ENCODE measurements at places on chromosomes 11 and 22. TPM values are rescaled to one million over a fixed set of nuclear protein-coding genes. Genes with fewer than 3 reads are reported as not detected.

The NXPE1 gene
- not detected for polyA plus RNA-seq

The OOSP2 gene
- not detected for polyA plus RNA-seq

The OMP gene
- polyA plus RNA-seq: 0.37 TPM

The TNNT3 gene
- polyA plus RNA-seq: 3.0 TPM

The SCGB2A2 gene
- not detected for polyA plus RNA-seq

- peaks cover 26% of the 10 kb centered on the region for H3K4me1 ChIP-seq
- peak overlapping the region; percentile 63 for H3K27ac ChIP-seq
- peak overlapping the region; percentile 62 for H3K4me3 ChIP-seq
- H3K36me3 ChIP-seq: peaks cover 22% of the 10 kb centered on the region
- H3K27me3 ChIP-seq: no peaks in the 10 kb centered on the region
Observed at GRCh38 chr11:64251753-64252002, 348 bp downstream of the PLCB3 start.

GRCh38 chr11:28999620-29000019, 891.4 kb downstream of the METTL15 start:
- H3K27ac ChIP-seq: no peak overlapping the region
- no peak overlapping the region for H3K4me3 ChIP-seq
- no peaks in the 10 kb centered on the region for H3K4me1 ChIP-seq
- no peaks in the 10 kb centered on the region for H3K27me3 ChIP-seq

- H3K27me3 ChIP-seq: no peaks in the 10 kb centered on the region
- no peak for DNase-seq
- no peak overlapping the region for H3K4me3 ChIP-seq
- no peaks in the 10 kb centered on the region for H3K4me1 ChIP-seq
- H3K27ac ChIP-seq: no peak overlapping the region
Observed at GRCh38 chr22:23478175-23478574, 101.9 kb downstream of the IGLL1 start.

GRCh38 chr11:104028476-104029263, 7.8 kb upstream of the DDI1 start:
- no peak for DNase-seq
- H3K27me3 ChIP-seq: no peaks in the 10 kb centered on the region
- H3K4me3 ChIP-seq: no peak overlapping the region
- no peaks in the 10 kb centered on the region for H3K4me1 ChIP-seq
- H3K36me3 ChIP-seq: no peaks in the 10 kb centered on the region

- H3K27ac ChIP-seq: no peak overlapping the region
- no peaks in the 10 kb centered on the region for H3K27me3 ChIP-seq
- no peak for DNase-seq
- peaks cover 27% of the 10 kb centered on the region for H3K4me1 ChIP-seq
Observed at GRCh38 chr11:12808519-12808918, 134.3 kb downstream of the TEAD1 start.

DNA sequence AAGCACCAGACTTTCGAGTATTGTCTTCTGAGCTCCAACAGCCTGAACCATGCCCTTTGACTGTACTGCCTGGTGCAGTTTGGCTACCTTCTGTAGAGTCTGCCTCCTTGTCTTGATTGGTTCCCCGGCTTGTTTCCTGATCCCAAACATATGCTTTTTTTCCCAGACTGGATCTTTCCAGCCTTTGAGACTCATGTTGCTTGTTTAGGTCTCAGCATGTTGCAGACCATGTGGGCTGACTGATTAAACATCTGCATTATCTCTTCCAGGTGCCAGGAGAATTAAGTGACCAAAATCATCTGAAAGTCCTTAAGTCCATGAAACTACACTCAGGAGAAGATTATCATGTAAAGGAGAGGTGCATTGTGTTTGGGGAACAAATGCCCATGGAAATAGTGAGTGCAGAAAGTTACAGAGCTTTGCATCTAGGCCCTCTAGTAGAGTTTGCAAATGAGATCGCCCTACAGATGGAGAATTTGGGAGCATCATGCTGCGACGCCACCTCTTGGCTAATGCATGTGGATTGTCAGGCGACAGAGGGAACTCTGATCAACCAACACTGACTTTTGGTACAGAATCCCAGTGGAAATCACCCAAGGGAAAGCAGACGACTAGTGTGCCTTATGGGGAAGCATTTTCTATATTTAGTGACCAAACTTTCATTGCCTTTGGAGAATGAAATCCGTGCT, 188.8 kb downstream of the BLID start:
- no peaks in the 10 kb centered on the region for H3K27me3 ChIP-seq
- DNase-seq: peak; percentile 21
- H3K4me3 ChIP-seq: no peak overlapping the region
- peaks cover 10% of the 10 kb centered on the region for H3K4me1 ChIP-seq
- no peak overlapping the region for H3K27ac ChIP-seq
- H3K36me3 ChIP-seq: no peaks in the 10 kb centered on the region

DNA sequence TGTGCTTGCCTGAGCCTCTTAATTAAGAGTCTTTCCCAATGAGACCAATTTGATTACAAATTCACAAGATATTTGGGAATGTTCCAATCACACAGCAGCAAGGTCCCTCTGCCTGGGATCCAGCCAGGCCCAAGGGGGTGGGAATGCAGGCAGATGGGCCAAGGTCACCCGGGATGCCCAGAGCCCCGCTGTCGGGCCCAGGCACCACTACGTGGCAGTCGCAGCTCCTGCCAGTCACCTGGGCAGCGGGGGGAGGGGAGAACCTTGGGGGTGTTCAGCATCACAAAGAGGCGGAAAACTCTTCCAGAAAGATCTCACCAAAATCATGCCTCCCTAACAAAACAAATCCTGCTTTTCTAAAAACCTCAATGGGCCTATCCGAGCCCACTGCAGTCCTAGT, 30.9 kb downstream of the PPM1F start:
- H3K4me3 ChIP-seq: no peak overlapping the region
- no peaks in the 10 kb centered on the region for H3K36me3 ChIP-seq
- no peaks in the 10 kb centered on the region for H3K27me3 ChIP-seq
- no peak overlapping the region for H3K27ac ChIP-seq

DNA sequence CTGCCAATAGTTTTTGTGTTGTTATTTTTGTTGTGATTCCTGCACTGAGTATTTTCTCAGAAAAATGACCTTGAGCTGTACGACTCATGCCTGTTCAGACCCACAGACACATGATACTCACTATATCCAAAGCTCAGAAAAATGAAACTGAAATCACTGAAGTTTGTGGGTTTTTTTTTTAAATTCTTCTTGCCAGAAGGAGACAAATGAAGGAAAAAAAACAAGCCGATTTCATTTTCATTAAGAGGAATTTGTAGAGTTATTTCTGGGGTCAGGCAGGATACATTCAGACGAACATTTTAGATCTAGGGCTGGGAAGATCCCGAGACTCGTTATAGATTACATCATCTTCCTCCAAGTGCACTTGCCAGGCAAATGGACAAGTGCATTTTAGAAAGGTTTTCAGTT, 60.4 kb downstream of the BMAL1 start:
- H3K36me3 ChIP-seq: no peaks in the 10 kb centered on the region
- peaks cover 25% of the 10 kb centered on the region for H3K4me1 ChIP-seq
- no peak overlapping the region for H3K4me3 ChIP-seq
- peak overlapping the region; percentile 5 for H3K27ac ChIP-seq
- H3K27me3 ChIP-seq: no peaks in the 10 kb centered on the region

DNA sequence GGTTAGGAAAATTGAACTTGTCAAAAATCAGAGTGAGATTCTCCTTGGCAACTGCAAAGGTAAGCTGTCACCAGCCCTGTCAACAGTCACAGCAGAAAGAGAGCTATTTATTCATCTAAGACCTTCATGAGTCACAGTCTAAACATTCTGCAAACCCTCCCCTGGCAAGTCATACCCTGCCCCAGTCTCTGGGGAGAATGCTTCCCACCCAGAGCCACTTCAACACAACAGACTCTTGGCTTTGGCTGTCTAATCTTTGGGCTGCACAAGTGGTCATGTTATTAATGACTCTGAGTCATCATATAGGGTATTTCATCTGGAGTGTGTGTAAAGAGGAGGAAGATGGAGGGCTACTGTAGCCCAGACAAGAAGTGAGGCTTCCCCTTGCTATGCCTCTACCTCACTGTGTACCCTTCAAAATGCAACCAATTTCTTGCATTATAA, 153.4 kb downstream of the CCDC34 start:
- H3K27ac ChIP-seq: no peak overlapping the region
- DNase-seq: no peak
- H3K27me3 ChIP-seq: no peaks in the 10 kb centered on the region
- H3K4me1 ChIP-seq: peaks cover 21% of the 10 kb centered on the region

- no peaks in the 10 kb centered on the region for H3K4me1 ChIP-seq
- H3K27ac ChIP-seq: no peak overlapping the region
- no peak for DNase-seq
- H3K27me3 ChIP-seq: no peaks in the 10 kb centered on the region
- H3K36me3 ChIP-seq: no peaks in the 10 kb centered on the region
Observed at GRCh38 chr11:134837887-134838232, 425.8 kb upstream of the B3GAT1 start.

DNA sequence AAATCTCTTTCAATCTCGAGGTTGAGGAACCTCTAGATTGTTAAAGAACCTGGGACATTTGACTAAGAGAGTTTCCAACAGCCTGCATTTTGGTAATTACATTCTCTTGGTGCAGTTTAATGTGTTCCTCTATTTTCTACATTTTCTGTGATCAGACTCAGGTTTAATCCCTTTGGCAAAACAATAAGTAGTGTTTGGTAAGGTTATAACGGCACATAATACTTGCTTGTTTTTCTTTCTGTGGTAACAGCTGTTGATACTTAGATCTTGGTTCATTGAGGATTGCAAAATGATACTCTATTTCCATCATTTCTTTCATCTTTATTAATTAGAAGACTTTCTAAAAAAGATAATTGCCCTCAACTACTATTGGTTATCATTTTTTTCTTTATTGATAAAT, 271.3 kb downstream of the SBF2 start:
- H3K27me3 ChIP-seq: no peaks in the 10 kb centered on the region
- DNase-seq: no peak
- H3K4me3 ChIP-seq: no peak overlapping the region
- H3K27ac ChIP-seq: no peak overlapping the region
- H3K4me1 ChIP-seq: no peaks in the 10 kb centered on the region
- peaks cover 4% of the 10 kb centered on the region for H3K36me3 ChIP-seq
